ENCODE measurements at places on chromosomes 12 and 14.

DNA sequence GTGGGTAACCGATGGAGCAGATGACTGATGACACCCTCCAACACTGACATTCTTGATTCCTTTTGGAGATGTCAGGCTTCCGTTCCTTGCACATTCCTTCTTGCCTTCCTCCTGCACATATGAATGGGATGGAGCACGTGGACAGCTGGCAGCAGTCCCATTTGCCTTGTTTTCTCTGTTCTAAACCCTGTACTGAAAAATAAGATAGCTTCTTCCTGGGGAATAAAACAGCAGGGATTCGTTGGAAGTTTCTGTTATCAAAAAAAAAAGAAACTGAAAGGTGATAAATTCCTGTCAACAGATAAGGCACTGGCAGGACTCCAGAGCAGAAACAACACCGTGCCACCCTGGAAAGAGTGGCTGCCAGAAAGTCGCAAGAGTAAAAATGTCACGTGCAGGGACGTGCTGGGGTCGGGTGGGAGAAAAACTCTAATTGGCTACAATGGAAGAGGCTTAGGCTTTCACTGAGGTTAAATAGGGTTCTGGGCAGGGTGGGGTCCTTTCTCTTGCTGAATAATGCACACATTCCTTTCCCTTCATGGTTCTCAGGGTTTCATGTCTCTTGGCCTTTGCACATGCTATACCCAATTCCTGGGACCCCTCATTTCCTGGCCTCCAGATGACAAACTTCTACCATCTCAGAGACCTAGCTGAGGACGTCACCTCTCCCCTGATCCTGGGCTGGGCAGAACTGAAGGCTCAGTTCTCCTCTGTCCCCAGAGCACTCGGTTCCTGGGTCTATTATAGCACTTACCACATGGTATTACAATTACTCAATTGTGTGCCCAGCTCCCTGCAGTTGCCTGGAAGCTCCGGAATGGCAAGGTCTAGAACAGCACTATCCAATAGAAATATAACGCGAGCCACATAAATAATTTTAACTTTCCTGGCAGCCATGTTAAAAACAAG lies 7.0 kb upstream of the NUAK1 start:
- no peak for DNase-seq

GRCh38 chr12:29599381-29599780 lies 101.9 kb upstream of the OVCH1 start:
- no peak for DNase-seq

DNA sequence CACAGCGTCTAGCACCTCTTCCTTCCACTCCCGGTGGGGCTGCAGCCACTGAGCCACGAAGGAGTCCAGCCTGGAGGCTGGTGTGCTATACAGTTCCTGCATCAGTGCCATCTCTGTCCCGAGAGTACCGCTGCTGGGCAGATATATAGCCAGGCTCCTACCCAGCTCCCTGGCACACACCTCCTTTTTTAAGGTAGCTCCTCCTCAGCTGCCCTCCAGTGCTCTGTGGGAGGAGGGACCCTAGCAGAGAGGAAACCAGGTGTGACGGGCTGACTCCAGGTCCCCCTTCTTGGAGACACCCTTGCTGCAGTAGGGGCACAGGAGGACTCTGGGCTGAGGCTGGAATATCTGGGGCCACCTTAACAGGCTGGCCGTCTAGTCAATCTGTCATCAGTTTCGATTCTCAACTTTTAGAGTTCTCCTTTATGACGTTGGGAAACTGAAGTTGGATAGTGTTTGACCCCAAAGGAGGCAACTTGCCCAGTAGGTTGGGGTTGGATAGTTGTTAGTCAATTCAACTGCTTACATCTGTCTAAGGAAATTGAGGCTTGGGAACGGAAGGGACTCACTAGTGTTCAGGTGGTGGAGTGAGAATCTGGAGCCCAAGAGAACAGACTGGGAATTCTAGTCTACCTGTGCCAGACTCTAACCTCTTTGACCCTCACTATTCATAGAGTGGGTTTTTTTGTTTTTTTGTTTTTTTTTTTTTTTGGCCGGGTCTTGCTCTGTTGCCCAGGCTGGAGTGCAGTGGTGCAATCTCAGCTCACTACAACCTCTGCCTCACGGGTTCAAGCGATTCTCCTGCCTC lies at the start of gene OASL:
Gene OASL (minus strand): TSS at position 386 of the 808 bp plus-strand sequence. CDS start 275 bp downstream, at position 111.
- peak; percentile 37 for DNase-seq

- no peak for DNase-seq
These were observed 170.3 kb upstream of the ATP2B1 start for GRCh38 chr12:89878950-89879349.

DNA sequence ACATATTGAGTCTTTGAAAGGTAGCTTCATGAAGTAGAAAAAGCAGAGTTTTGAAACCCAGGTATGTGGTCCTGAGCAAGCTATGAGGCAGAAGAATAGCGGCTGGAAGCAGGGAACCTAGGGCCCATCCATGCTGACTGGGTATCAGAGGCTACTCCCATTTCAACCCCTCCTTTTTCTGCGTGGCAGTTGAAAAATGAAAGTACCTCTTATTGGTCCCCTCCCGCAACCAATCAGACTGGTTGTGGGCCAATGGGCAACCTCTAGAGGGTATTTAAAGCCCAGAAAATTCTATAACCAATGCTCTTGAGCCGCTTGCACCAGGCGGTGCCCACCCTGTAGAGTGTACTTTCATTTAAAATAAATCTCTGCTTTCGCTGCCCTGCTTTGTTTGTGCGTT lies 1.6 kb upstream of the SNRPF start:
- DNase-seq: no peak

- DNase-seq: no peak
These were observed 59.4 kb upstream of the VSX2 start for GRCh38 chr14:74179856-74180255.

- no peak for DNase-seq
These were observed 64.2 kb downstream of the PHETA1 start for GRCh38 chr12:111304642-111305071.

Measured in GM12891 (cell line).